ENCODE measurements at places on chromosomes 2 and 18. TPM values are rescaled to one million over a fixed set of nuclear protein-coding genes. Genes with fewer than 3 reads are reported as not detected.

Gene REG3G
- total RNA-seq: not detected

Gene ST6GAL2
- total RNA-seq: not detected

Gene TTLL4
- 21.2 TPM for total RNA-seq

GRCh38 chr2:45003579-45004551 lies 5.4 kb downstream of the SIX2 start:
- no peak overlapping the region for H3K27ac ChIP-seq
- DNase-seq: no peak
- H3K4me1 ChIP-seq: peaks cover 4% of the 10 kb centered on the region
- no peaks in the 10 kb centered on the region for H3K36me3 ChIP-seq
- H3K4me3 ChIP-seq: no peak overlapping the region
- H3K27me3 ChIP-seq: peaks cover 3% of the 10 kb centered on the region

GRCh38 chr2:41963661-41964525 lies 83.9 kb upstream of the PKDCC start:
- H3K4me3 ChIP-seq: no peak overlapping the region
- H3K4me1 ChIP-seq: no peaks in the 10 kb centered on the region
- no peak overlapping the region for H3K27ac ChIP-seq
- DNase-seq: no peak

DNA sequence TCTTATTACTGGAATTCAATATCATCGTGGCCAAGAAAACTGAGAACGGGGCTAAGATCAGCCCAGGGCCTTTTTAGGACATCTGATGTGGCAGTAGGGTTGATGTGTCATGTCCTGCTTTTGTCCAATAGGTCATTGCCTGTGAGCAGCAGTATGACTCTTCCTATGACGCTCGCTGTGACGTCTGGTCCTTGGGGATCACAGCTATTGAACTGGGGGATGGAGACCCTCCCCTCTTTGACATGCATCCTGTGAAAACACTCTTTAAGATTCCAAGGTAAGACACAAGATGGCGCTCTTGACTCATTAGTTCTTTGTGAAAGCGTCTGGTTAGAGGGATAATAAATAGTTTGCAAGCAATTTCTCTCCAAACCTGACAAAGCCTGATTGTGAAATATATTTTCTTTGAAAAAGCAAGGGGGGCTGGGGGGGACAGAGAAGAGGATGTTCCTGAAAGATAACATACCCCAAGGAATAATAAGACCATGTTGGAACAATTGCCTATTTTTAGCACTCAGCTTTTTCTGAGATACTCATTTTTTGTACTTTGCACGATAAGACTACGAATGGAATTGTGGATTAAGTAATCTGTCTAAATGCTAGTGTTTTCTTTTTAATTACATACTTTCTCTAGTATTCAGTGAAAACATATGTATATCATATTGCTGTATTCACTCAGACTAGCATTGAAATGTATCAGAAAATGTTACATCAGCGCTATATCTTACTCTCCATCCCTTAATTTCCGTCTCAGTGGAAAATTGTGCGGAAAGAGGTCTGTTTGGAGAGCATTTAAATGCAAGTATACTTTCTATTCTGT lies 58.1 kb downstream of the MYO3B start:
- H3K36me3 ChIP-seq: no peaks in the 10 kb centered on the region
- H3K27me3 ChIP-seq: no peaks in the 10 kb centered on the region
- no peak for DNase-seq
- no peak overlapping the region for H3K4me3 ChIP-seq

GRCh38 chr2:46716927-46717326 lies 198.7 kb downstream of the MCFD2 start:
- H3K27me3 ChIP-seq: no peaks in the 10 kb centered on the region
- no peak overlapping the region for H3K27ac ChIP-seq
- DNase-seq: no peak
- H3K36me3 ChIP-seq: no peaks in the 10 kb centered on the region
- H3K4me3 ChIP-seq: no peak overlapping the region
- H3K4me1 ChIP-seq: no peaks in the 10 kb centered on the region

DNA sequence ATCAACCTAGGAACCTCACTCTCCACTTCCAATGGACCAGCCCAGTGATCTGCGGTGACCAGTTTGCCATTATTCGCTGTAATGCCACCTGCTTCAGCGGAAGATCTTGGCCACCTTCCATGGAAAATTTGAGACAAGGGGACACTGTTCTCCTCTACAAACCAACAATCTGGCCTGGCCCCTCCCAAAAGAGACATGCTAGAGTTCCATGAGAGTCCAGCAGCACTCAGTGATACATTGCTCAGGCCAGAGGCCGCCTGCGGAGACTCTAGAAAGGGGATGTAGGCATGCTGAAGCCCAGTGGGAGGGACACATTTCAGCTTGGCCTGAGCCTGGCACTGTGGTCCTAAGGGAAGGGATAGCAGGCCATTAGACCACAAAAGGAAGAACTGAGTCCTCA lies 58.3 kb downstream of the COL6A3 start:
- no peak overlapping the region for H3K4me3 ChIP-seq
- no peak overlapping the region for H3K27ac ChIP-seq
- no peak for DNase-seq
- H3K27me3 ChIP-seq: no peaks in the 10 kb centered on the region
- no peaks in the 10 kb centered on the region for H3K36me3 ChIP-seq

GRCh38 chr2:9335322-9335832 lies 88.0 kb downstream of the ITGB1BP1 start:
- H3K4me3 ChIP-seq: no peak overlapping the region
- H3K27ac ChIP-seq: no peak overlapping the region
- H3K36me3 ChIP-seq: no peaks in the 10 kb centered on the region
- H3K27me3 ChIP-seq: no peaks in the 10 kb centered on the region
- no peaks in the 10 kb centered on the region for H3K4me1 ChIP-seq

GRCh38 chr2:218445602-218446001 lies 26.7 kb downstream of the VIL1 start:
- no peaks in the 10 kb centered on the region for H3K4me1 ChIP-seq
- no peak for DNase-seq
- no peak overlapping the region for H3K4me3 ChIP-seq
- no peaks in the 10 kb centered on the region for H3K27me3 ChIP-seq
- no peak overlapping the region for H3K27ac ChIP-seq
- H3K36me3 ChIP-seq: no peaks in the 10 kb centered on the region

DNA sequence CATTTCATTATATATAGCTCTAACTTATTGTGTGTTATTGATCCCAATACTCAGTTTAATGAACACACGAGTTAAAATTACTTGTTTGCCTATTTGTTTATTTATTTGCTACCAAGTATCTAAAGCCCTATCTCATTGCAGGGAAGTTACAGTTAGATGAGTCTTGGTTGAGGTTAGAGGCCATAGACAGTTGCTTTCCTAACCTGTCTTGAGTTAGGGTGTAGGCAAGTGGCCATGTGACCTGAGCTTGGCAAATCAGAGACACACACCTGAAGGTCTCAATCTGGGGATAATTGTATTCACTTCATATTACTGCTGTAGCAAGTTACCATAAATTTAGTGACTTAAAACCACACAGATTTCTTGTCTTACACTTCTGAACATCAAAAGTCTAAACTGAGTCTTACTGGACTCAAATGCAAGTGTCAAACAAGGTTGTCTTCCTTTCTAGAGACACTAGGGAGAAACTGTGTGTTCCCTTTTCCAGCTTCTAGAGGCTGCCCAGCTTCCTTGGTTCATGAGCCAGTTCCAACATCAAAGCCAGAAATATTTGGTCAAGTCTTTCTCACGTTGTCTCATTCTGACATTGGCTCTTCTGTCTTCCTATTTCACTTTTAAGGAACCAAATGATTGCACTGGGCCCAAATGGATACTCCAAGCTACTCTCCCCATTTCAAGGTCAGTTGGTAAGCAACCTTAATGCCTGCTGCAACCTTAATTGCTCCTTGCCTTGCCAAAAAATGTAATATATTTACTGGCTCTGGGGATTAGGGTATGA lies 39.7 kb downstream of the COL3A1 start:
- no peaks in the 10 kb centered on the region for H3K4me1 ChIP-seq
- DNase-seq: no peak
- no peak overlapping the region for H3K4me3 ChIP-seq
- H3K27me3 ChIP-seq: no peaks in the 10 kb centered on the region
- no peaks in the 10 kb centered on the region for H3K36me3 ChIP-seq

GRCh38 chr2:235043762-235044500 lies 92.1 kb downstream of the SH3BP4 start:
- no peaks in the 10 kb centered on the region for H3K27me3 ChIP-seq
- H3K27ac ChIP-seq: no peak overlapping the region
- no peaks in the 10 kb centered on the region for H3K36me3 ChIP-seq
- no peak overlapping the region for H3K4me3 ChIP-seq
- no peaks in the 10 kb centered on the region for H3K4me1 ChIP-seq

DNA sequence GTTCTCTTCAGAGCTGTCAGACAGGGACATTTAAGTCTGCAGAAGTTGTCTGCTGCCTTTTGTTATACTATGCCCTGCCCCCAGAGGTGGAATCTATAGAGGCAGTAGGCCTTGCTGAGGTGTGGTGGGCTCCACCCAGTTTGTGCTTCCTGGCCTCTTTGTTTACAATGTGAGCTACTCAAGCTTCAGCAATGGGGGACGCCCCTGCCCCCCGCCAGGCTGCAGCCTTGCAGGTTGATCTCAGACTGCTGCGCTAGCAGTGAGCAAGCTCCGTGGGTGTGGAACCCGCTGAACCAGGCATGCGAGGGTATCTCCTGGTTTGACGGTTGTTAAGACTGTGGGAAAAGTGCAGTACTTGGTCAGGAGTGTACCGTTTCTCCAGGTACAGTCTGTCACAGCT lies 24.0 kb upstream of the PAIP2B start:
- H3K4me1 ChIP-seq: no peaks in the 10 kb centered on the region
- no peak for DNase-seq
- no peak overlapping the region for H3K4me3 ChIP-seq
- H3K27me3 ChIP-seq: no peaks in the 10 kb centered on the region
- H3K36me3 ChIP-seq: no peaks in the 10 kb centered on the region

DNA sequence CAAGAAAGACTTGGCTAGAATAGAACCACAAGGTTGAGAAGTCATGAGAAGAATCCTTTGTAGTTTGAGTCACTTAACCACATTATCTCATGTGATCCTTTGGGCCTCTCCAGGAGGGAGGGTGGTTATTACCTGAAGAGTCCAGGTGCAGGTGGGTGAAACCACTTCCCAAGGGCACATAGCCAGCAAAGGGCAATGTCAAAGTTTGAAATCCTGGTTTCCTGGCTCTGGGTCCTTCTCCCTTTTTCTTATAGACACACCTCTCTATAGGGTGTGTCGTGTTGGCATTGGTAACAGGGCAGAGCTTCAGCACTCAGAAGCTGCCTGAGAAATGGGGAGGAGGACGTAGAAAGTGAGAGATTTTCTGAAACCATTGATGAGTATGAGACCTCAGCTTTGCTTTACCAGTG lies 137.9 kb downstream of the MGAT5 start:
- no peak for DNase-seq
- no peaks in the 10 kb centered on the region for H3K27me3 ChIP-seq
- no peak overlapping the region for H3K4me3 ChIP-seq
- no peaks in the 10 kb centered on the region for H3K4me1 ChIP-seq
- peaks cover 7% of the 10 kb centered on the region for H3K36me3 ChIP-seq

DNA sequence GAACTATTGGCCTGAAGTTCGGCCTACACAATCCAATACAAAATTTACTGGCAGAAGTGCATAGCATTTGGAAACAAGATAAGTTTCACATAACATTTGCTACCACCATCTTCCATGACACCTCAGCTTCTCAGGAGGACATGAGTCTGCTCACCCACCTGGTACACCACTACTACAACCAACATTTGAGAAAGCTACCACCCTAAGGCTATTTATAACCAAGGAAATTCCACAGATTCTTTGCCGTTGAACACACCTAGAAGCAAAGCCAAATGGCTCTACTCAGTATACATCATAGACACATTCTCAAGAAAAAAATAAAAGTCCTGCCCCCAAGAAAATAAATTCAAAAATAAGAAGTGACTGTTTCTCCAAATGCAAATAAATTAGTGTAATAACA lies 145.3 kb downstream of the SPAG16 start:
- no peak for DNase-seq
- H3K4me3 ChIP-seq: no peak overlapping the region
- H3K27me3 ChIP-seq: no peaks in the 10 kb centered on the region
- H3K27ac ChIP-seq: no peak overlapping the region
- H3K36me3 ChIP-seq: no peaks in the 10 kb centered on the region

DNA sequence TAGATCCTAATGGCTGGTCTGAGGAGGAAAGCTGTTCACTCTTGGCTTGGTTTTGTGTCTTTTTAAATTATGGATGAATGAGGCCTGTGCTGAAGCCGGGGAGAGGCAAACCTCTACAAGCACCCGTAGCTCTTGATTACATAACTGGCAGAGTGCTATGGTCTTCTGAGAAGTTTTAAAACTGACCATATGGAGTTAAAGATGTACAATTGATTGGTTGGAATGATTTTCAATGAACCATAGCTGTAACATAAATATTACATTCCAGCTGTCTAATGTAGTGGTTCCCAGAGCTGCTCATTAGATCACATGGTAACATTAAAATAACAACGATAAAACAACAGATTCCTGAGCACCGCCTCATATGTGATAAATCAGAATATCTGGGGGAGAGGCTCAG lies 71.1 kb upstream of the MAP4K3 start:
- no peak overlapping the region for H3K27ac ChIP-seq
- H3K4me3 ChIP-seq: no peak overlapping the region
- no peaks in the 10 kb centered on the region for H3K4me1 ChIP-seq

DNA sequence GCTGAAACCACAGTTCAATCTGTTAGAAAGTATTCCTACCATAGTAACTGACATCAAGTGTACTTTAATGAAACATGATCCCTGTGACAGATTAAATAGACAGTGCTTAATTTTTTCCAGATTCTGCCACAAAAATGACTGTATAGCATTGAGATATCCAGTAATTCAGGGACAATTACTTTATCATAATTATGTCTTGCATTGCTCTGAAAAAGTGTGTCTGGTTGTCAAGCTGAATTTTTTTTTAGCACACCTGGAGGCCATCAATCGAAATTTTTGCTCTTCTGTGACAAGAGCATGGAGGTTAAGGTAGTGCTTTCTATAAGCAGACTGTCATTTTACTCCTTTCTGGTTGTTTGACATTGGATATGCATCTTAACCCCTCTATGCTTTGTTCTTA lies 1083.8 kb upstream of the NRXN1 start:
- no peaks in the 10 kb centered on the region for H3K4me1 ChIP-seq
- DNase-seq: no peak
- H3K4me3 ChIP-seq: no peak overlapping the region
- H3K36me3 ChIP-seq: no peaks in the 10 kb centered on the region
- H3K27me3 ChIP-seq: no peaks in the 10 kb centered on the region

- H3K27me3 ChIP-seq: no peaks in the 10 kb centered on the region
- no peaks in the 10 kb centered on the region for H3K36me3 ChIP-seq
- H3K4me3 ChIP-seq: no peak overlapping the region
- H3K27ac ChIP-seq: no peak overlapping the region
- no peak for DNase-seq
Measured at GRCh38 chr2:121004950-121005349, 269.3 kb downstream of the GLI2 start.

Measured in naive thymus-derived CD4-positive, alpha-beta T cell (primary cell).